ENCODE measurements at places on chromosomes 7 and 10.
A peak's percentile ranks its signal among the peaks of the same experiment; 100 is the strongest.

DNA sequence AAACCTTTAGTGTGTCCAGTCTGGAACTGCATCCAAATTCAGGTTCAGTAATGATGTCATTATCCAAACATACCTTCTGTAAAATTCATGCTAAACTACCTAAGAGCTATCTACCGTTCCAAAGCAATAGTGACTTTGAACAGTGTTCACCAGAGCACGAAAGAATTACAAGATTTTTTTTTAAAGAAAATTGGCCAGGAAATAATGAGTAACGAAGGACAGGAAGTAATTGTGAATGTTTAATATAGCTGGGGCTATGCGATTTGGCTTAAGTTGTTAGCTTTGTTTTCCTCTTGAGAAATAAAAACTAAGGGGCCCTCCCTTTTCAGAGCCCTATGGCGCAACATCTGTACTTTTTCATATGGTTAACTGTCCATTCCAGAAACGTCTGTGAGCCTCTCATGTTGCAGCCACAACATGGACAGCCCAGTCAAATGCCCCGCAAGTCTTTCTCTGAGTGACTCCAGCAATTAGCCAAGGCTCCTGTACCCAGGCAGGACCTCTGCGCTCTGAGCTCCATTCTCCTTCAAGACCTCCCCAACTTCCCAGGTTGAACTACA lies 694 bp upstream of the FAS start:
- no peak for DNase-seq

DNA sequence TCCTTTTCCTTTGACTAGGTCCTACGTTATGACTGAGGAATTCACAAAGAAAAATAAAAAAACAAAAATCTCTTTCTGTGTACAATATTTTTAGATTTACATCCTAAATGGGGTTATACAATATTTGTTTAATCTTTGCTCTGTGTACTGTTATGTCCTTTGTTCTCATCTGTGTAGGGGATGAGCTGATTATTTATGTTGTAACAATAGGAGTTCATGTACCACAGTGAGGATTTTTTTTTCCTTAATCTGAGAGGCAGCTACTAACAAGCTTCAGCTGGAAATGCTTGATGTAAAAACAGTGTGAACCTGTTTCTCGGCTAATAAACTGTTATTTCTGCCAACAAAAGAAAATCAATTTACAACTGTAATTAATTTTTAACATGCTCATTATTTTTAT lies 58.0 kb downstream of the ORC5 start:
- DNase-seq, result no peak

DNA sequence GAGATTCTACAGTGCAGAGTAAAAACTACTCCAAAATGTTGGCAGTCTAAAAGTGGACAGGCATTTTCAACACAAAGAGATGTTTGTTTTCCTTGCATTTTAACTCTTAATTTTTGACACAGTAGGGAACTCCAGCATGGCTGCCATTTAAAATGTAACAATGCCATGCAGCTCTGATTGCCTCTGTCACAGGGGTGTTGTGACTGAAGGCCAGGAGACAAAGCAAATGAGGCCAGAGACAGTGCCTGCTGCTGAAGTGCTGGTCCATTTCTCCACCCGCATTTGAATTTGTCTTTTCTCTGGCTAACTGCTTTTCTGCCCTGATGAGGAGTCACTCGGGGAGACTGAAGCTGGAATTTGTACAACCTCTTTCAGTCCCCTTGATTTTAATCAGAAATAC lies 710.6 kb upstream of the GALNT17 start:
- DNase-seq, result no peak

DNA sequence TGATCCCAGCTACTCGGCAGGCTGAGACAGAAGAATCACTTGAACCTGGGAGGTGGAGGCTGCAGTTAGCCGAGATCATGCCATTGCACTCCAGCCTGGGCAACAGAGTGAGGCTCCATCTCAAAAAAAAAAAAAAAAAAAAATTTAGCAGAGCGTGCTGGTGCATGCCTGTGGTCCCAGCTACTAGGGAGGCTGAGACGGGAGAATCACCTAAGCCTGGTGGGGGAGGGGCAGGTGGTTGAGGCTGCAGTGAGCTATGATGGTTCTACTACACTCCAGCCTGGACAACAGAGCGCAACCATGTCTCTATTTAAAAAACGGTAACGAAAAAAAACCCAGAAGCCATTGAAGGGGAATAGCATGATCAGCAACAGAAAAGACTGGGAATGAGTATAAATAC lies 89.9 kb downstream of the ARHGAP12 start:
- no peak for DNase-seq

GRCh38 chr7:79420464-79420863 lies 33.0 kb downstream of the MAGI2 start:
- DNase-seq, result no peak

DNA sequence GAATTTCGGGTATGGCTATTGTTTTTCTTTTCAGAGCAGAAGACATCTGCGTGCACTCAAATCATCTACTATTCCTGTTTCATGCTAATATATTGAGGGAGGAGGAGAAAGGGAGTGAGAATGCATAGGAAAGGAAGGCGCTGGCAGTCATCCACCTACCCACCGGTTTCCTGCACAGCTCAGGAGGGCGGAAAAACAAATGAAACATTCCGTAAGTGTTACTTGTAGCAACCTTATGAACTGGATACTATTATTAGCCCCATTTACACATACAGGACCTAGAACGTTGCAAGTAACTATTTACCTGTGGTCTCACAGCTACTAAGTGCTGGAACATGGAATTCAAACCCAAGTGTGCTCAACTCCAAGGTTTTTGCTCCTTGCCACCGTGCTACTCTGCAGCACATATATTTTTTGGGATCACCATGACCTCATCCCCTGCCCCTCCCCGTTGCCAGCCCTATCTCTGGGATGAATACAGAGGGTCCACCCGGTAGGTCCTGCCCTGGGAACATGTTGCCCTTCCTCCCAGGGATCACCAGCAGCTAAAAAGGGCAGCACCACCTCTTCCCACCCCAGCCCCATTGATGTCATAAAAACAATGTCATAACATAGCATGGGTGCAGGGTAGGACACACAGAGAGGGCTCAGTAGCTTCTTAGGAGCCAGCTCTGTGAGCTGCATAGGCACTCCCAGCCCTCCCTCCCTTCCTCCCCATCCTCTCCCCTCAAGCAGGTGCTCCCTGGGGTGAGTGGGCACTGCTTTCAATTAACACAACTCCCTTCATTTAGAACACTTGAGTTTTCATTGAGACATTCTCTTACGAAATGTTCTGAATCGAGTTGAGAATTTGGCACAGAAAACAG lies 16.9 kb downstream of the GFRA1 start:
- DNase-seq, result no peak

DNA sequence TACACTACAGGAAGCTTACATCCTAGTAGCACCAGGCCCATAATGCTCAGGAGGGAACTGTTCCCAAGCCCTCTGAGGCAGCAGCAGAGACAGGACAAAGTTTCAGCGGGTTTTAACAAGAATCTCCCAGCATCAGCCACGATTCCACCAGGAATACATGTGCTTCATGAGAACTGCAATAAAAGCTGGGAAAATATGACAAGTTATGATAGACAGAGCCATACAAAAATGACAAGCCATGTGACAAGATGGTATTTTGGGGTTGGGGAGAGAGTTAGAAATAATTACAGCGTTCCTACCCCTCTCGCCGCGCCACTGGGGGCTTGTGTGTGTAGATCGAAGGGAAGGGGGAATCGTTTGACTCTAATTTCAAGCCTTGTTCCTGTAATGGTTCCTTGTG lies 112.7 kb upstream of the CTBP2 start:
- no peak for DNase-seq

- no peak for DNase-seq
Measured at GRCh38 chr7:97021747-97022490, 2.7 kb downstream of the DLX5 start.

GRCh38 chr10:77574438-77574837 lies 63.2 kb downstream of the KCNMA1 start:
- DNase-seq, result no peak

GRCh38 chr7:138207555-138207971 lies 131.3 kb downstream of the AKR1D1 start:
- no peak for DNase-seq

DNA sequence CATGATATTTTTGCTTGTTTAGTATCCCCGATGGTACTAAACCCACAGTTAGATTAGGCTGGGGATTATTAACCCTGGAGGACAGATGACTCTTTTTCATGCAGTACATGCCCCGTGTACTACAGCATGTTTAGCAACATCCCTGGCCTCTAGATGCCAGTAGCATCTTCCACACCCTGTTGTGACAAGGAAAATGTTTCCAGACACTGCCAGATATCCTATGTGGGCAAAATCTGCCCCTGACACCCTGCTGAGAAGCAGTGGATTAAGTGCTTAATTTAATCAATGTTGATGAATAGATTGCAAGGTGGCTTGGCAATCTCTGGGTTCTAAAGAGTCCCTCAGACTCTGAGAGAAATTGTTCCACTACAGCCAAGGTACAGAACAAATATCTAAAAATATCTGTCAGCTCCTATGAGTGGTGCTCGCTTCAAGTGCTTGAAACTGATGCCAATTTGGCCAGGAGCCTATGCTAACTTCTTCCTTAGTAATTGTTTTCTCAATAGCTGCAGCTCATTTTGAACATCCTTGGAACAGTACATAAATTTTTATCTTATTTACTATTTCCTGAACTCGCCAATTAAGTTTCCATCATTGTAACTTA lies 247.0 kb downstream of the SORCS1 start:
- no peak for DNase-seq

DNA sequence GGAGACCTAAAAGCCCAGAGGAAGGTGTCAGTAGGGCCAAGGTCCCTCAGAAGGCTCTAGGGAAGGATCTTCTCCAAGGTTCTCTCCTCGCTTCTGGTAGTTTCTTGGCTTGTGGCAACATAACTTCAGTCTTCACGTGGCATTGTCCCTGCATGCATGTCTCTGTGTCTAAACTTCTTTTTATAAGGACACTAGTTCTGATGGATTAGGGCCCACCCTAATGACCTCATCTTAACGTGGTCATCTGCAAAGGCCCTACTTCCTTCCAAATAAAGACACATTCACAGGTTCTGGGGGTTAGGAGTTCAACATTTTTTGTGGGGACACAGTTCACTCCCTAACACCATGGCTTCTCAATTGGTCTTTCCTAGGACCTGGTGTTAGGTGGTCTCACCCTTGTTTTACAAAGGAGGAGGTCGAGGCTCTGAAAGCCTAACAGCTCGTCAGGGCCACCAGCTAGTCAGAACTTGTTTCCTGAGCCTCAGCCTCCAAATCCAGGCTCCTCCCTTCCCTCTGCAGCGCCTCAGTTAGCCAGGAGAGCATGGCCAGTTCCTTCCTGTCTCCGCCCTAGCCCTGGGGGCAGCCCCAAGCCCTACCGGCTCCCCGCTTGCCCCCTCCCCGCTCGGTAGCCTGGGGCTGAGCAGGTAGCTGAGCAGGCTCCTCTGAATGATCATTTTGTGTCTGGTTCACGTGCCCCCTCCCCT lies 109.7 kb upstream of the PPIF start:
- DNase-seq, result no peak

DNA sequence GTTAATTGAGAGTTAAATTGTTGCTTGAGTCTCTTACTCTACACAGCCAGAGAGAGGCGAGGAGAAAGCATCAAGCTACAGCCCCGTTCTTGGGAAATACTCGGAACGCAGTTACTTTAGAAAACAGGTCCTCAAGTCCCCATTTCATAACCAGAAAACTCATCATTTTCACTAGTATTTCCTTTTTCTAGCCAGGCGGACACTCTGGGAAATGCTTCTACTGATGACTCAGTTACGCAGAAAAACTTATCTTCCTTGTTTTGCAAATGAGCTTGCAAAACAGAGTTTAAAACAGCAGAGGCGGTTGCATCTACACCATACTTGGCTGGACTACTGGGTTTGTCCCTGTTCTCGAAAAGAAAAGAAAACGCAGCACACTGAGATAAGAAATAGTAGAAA lies 111.4 kb upstream of the FGFR2 start:
- no peak for DNase-seq

- no peak for DNase-seq
Measured at GRCh38 chr10:87837445-87837844, 19.4 kb upstream of the ATAD1 start.

DNA sequence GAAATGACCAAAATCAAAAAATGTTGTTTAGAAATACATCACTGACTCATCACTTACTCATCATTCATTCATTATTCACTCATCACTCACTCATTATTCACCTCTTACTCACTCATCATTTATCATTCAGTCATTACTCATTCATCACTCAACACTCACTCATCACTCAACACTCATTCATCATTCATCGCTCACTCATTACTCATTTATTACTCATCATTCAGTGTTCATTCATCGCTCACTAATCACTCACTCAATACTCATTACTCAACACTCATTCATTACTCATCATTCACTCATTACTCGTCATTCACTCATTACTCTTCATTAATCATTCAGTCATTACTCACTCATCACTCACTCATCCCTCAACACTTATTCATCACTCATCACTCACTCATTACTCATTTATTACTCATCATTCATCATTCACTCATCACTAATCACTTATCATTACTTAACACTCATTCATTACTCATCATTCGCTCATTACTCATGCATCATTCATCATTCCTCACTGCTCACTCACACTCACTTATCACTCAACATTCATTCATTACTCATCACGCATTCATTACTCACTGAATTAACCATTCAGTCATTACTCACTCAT lies 238.5 kb downstream of the ADARB2 start:
- no peak for DNase-seq

DNA sequence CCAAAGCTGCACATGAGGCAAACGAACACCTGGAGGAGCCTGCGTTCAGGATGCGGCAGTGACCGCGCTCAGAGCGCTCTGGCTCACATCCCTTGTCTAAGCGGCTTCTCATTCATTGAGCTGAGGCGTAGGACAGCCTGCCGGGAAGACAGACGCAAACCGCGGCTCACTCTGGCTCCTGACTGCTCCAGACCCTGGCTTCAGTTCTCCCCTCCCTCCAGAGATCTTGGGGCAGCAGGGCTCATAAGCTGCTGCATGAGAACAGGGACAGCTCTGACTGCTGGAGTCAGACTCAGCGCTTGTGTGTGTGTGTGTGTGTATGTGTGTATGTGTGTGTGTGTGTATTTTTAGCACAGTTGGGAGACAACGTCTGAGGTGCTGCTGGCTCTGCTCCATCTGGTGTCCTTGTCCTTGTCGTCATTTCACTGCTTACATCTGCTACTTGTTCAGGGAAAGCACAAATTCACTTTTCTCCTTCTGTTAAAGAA lies 15.8 kb upstream of the LYZL2 start:
- peak; percentile 25 for DNase-seq

GRCh38 chr10:12595936-12596576 lies 246.7 kb downstream of the CAMK1D start:
- DNase-seq, result no peak

GRCh38 chr7:109879287-109879828 lies 1211.6 kb upstream of the LRRN3 start:
- no peak for DNase-seq

DNA sequence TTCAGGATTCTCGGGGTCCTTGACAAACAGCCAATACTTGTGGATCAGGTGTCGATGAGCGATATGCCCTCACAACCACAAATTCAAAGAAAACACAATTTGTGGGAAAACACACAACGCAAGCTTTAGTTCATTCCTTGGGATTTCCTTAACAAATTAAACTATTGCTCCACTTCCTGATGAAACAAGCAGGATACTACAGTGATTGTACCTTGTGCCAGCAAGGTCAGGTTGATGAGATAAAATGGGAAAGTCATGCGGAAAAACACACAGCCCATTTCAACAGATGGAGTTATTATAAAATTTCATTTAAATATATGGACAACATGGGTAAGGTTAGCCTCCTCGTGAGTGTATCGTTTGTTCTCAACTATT lies 8.8 kb upstream of the RHOBTB1 start:
- DNase-seq, result no peak

Measured in BE2C (cell line).